ENCODE measurements at places on chromosomes 2 and 18. TPM values are rescaled to one million over a fixed set of nuclear protein-coding genes. Genes with fewer than 3 reads are reported as not detected.

The MC4R gene
- not detected for total RNA-seq

DNA sequence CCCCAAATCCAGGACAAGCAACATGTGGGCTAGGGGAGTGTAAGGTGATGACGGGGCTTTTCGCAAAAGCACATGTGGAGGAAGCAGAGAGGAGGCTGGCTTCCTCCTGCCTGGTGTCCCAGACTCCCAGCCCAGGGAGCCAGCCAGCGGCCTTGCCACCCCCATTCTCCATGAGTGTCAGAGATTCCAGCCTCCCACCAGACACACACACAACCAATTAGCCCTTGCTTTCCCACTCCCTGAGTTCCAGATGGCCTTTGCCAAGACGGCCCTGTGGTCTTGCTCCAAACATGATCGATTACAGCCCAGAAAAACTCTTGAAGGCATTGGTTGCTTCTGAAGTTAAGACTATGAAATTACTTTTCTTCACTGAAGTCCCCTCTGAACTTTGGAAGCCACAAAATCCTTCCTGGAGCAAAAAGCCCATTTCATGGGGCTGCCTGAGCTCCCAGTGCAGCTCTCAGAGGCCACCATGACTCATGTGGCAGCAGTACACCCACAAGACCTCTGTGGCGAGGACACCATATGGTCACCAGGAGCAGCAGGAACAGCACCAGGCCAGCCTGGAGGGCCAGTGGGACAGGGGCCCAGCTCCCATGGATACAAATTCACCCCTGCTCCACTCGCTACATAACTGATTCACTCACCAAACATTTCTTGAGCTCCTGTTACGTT is 69.1 kb upstream of the PID1 start:
- no peak for DNase-seq

The GULP1 gene
- 63.4 TPM for total RNA-seq

DNA sequence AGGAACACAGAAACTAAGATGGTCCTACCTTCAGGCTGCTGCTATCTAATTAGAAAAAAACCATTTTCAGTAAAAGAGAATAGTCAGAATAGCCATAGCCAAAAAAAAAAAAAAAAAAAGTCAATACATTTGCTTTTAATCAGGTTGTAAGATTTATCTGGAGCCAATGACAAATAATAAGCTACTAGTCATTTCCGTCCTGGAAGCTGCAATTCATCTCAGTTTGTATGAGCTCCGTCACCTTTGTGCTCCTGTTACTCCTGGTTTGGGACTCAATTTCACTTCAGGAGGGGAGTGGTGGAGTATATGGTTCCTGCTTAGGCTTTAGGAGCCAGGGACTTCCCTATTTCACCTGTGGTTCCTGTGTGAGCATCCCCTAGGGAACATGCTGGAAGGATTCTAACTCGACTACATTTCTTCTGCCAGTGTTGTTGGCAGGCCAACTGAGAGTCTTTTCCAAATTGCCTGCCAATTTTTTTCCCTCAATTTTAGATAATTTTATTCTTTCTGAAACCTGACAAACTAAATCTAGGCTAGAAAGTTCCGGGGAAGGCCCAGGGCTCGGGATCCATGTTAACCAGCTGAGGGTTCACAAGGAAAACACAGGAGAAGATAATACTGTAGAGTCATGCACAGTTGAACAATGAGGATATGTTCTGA is 481.8 kb downstream of the DLGAP1 start:
- DNase-seq = no peak

The DSG1 gene
- total RNA-seq = not detected

DNA sequence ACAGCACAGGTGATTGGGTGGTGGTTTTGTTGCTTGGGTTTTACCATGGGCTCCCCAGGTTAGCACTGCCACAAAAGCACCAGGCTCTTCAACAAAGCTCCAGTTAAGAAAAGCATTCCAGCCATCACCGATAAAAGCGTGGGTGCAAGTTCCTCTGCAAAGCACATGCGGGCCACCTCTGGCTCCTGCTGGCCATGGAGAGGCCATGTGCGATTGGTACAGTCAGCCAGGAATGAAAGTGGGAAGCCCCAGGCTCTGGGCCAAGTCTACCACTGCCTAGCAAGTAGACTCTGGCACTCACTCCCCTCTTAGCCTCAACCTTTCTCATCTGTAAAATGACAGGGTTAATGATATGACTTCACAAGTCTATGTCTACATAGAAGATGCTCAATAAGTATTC is 36.0 kb downstream of the BCL11A start:
- DNase-seq = no peak

Data from tibial nerve (tissue), 4 donors.